ENCODE measurements at places on chromosomes 5 and 9.

GRCh38 chr9:127724012-127724411, 8.1 kb downstream of the TTC16 start:
- no peak for DNase-seq

- no peak for DNase-seq
Measured at GRCh38 chr5:145557345-145557744, 277.8 kb downstream of the PRELID2 start.

DNA sequence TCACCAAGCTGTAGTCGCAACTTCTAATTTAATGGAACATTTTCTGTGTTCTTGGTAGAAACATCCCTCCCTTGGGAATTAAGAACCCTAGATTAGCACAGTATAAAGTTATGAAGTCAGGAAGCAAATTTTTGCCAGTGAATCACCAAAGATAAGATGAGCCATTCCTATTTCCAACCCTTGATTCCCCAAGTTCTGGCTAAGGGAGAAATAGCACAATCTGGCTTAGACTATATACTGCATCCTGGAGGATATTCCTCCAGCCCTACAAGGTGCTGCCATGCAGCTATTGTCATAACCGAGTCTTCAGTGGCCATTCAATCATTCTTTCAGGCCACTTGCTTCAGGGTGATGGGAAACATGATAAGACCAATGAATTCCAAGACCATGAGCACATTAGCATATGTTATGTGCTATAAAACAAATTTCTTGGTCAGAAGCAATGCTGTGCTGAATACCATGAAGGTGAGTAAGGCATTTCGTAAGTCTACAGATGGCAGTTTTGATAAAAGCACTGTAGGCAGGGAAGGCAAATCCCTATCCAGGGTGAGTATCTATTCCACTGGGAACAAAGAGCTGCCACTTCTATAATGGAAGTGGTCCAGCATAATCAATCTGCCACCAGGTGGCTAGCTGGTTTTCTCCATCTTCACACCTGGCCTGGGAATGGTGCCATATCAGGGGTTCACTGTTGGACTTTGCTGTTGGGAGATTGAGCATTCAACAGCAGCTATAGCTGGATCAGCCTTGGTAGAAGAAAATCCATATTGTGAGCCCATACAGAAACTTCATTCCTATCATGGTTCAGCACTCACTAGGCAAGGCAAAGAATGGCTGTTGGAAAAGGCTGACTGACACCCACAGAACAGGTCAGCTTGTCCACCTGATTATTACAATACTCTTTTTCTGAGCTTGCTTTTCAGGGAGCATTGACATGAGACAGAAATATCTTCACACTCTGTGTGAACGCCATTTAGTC, 19.6 kb upstream of the ARL15 start:
- no peak for DNase-seq

GRCh38 chr5:76385540-76385939, 17.5 kb upstream of the IQGAP2 start:
- DNase-seq, result no peak

DNA sequence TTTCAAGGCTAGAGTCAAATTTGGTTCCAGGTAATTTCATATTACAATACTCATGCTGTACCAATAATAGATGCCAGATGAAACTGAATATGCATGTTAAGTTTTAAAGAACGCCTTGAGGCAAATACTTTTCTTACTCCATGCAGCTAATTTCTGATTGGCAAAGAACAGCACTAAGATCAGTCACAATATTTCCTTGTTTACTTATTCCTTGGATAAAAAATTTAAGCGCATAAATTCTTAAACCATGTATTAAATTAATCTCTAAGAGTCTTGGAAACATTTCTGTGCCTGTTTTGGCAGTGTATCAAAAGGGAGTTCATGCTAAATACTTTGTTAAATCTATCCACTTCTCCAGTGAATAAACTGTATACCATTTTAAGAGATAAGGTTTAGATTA, 173.5 kb downstream of the SLC12A2 start:
- DNase-seq, result no peak

Data from activated T-cell treated with anti-CD3 and anti-CD28 coated beads, Interleukin-2, amount 50 U/mL, for 72 hours (primary cell).